ENCODE measurements at places on chromosomes 3 and 15.

DNA sequence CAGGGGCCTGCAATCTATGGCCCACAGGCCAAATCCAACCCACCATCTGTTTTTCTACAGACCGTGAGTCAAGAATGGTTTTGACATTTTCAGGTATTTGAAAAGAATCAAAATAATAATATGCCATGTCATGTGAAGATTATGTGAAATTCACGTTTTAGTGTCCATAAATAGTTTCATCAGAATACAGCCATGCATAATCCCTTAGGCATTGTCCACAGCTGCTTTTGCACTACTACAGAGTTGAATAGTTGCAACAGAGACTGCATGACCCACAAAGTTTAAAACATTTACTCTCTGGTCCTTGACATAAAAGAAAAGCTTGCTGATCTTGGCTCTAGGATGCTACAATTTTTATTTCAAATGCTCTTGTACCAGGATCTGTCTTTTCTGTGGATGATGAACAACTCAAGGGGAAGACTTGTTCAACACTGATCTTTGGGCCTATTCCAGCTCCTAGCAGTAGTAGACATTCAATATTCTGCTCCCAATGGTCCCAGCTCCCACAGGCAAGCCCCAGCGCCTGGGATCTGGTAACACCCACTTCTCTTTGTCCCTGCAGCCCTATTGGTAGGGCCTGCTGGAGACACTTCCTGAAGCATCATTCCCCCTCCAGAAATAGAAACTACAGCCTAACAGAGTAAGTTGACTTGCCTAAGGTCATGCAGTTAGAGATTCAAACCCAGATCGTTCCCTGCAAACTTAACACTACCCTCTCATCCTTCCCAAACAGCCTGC lies 76.9 kb downstream of the MRPL46 start:
- no peak for DNase-seq

GRCh38 chr3:187150599-187150998 lies 11.3 kb upstream of the RPL39L start:
- DNase-seq, result no peak

DNA sequence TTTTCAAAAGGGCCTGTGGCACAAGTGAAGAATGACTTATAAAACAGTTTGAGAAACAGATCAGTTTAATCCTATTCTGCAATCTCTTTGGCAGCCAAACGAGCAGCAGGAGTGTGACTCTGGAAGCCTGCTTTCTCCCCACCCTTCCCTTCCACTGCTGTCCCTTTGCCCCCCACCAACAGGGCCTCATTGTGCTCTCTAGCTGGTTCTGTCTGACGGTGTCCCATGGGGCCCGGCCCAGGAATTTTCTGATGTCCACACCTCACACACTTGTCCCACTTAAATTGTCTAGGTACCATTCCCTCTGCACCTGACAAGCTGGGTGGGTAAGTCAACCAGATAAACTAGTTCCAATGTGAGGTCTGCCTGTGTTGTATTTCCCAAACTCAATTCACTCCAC lies 16.4 kb downstream of the SLCO2A1 start:
- no peak for DNase-seq

GRCh38 chr3:77254967-77255831 lies 215.3 kb downstream of the ROBO2 start:
- no peak for DNase-seq

DNA sequence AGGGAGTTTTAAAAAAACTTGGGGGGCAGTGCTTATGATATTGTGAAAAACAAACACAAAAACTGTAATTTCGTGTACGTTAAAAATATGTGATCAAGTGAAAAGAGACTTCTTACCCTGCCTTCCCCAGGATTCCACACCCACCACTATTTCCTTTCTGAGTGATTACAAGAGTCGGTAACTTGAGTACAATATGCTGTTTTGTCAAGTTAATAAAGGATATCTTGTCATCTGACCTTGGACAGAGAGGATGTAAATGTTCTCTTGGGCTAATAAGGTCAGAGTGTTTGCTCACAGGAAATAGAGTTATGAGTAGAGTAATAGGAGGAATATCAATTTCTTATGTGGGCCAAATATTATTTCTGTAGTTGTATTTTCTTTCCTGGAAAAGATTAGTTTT lies 68.1 kb downstream of the NOX5 start:
- DNase-seq, result no peak

- DNase-seq, result no peak
Observed at GRCh38 chr3:109118584-109118983, 650 bp upstream of the MORC1 start.

GRCh38 chr15:65525622-65526021 lies 4.6 kb upstream of the HACD3 start:
- DNase-seq, result no peak

DNA sequence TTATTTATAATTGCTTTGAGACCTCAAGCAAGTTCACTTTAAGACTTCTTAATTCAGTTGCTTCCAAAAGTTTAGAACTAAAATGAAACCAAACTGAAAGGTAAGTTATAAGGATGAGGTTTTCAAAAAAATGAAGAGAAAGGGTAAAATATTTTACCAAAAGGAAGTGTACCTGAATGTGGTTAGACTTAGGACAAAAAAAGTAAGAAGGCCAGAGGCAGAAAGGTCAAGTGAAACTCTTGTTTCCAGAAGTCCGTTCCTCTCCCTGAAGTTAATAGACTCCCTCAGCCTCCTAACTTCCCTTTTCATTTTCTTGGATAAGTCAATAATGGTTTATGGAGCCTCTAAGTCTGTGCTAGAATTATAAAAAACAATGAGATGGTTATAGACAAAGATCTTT lies 16.6 kb downstream of the BTLA start:
- no peak for DNase-seq

- no peak for DNase-seq
Observed at GRCh38 chr3:184765047-184765729, 46.8 kb upstream of the VPS8 start.

GRCh38 chr15:67611370-67612369 lies 69.2 kb downstream of the MAP2K5 start:
- DNase-seq, result no peak

DNA sequence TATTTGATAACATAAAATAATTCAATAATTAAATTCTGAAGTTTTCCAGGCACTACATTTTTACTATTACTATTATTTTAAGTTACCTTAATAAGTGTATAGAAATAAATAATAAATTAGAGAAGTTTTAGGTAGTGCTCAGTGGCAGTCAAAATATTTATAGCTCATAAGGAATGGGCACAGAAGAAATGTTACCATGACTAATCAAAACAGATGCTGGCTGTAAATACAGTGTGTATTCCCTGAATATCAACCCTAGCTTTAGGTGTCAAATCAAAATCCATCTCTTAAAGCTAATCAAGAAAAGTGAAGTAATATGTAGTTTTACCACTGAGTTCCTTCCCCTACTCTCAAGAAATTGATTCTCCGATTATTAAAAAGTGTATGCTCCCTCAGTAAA lies 35.5 kb downstream of the ZBTB20 start:
- DNase-seq, result no peak

DNA sequence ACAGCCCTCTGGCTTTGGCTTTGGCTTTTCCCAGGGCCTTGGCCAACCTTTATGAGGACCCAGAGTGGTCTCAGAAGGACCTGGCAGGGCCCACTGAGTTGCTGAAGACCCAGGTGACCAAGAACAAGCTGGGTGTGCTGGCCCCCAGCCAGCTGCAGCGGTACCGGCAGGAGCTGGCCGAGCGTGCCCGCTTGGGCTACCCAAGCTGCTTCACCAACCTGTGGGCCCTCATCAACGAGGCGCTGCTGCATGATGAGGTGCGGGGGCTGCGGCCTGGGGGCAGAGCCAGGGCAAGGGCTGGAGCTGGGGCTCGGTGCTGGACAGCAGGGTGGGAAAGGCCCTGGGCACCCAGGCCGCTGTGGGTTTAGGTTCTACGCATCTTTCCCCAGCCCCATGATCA lies 6.2 kb downstream of the PLA2G4B start:
- no peak for DNase-seq

DNA sequence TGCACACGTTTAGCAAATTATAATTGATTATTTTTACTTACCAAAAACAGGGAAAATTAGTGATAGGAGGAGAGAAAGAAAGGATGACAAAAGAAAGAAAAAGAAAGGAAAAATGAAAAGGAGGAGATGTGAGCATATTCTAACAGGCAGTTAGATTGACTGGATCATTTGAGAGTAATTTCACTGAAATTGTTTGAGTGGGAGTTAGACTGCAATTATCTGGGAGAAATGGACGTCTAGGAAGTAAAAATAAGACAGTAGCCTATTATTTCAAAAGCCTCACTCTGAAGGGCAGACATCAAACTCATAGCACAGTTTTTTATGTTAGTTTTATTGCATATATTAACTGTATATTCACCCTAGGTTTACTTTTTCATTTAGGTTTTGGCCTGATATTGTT lies 272.8 kb upstream of the POU1F1 start:
- no peak for DNase-seq

DNA sequence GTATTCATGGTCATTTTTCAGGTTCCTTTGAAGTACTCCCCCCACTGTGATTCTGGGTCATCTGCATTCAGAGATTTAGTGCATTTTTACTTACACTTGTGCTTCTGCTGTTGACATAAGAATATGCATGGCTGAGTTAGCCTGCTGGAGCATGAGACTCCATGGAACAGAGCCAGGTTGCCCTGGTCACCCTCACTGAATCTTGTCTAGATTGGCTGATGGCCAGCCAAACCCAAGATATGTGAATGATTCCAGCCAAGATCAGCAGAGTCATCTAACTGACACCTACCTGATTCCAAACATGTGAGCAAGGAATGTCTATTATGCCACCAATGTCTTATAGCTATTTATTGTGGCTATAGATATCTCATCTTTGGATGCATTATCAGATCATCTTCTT lies 25.1 kb downstream of the DTWD1 start:
- DNase-seq, result no peak

DNA sequence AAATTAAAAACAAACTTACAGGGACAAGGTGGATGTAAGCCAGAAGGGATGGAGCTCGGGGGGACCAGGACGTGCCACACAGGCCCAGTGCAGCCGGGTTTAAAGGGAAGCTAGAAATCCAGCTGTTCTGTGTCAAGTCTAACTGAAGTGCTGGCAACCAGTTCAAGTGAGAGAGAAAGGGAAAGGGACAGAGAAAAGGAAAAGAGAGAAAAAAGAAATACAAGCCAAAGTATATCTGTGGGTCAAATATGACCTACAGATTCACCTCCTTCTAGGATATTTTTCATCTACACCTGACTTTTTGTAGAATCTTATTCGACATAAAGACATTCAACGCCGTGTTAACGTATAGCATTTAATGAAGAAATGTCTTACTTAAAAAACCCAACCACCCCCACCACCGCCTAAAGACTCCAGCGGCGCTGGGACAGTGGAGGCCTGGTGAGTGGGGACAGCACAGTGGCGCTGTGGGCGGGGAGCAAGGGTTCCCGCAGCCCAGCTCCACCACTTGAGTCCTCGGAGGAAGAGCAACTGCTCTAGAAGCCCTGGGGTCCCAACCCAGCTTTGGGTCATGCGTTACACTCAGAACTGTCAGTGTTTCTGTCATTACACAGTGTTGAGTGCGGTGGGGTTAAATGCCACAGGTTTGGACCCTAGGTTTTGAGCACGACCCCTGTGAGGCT lies 62.3 kb downstream of the CHSY1 start:
- DNase-seq, result no peak

DNA sequence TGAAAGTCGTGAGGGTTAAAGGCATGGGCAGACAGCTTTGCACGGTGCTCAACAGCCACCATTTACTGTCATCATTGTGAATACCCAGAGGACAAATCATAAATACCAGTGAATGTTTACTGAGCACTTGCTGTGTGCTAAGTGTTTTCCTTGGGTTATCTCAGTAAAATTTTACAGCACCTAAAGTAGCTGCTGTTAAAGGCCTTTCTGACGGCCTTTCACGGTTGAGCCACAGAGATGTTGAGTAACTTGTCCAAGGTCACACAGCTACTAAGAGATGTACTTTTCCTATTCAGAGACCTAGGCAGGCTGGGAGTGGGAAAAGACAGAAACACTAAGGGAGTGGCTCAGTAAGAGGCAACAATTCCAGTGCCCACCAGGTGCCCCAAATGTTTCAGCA lies 393 bp upstream of the CPNE9 start:
- DNase-seq, result no peak

GRCh38 chr15:47987908-47988532 lies 132.8 kb upstream of the SLC24A5 start:
- no peak for DNase-seq

GRCh38 chr15:100642213-100642949 lies 40.0 kb downstream of the ASB7 start:
- no peak for DNase-seq

- no peak for DNase-seq
Observed at GRCh38 chr15:77599899-77600298, 32.8 kb downstream of the LINGO1 start.

GRCh38 chr3:45509768-45510129 lies 84.8 kb upstream of the LIMD1 start:
- no peak for DNase-seq

DNA sequence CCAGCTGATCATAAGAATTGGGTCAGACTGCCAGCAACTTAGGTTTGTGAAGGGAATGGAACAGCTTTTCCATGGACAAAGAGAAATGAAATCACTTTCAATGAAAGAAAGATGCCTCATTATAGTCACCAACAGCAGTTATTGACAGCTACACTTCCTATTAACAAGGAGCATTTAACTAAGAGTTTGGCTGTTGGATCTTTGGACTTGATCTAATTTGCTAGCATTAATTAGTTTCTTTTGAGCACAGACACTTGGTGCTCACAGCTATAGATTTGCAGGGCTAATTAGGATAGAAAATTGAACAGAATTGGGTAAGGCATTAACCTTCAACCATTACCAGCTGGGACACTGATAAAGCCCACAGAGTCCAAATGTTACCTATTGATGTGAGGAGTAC lies 24.2 kb downstream of the CMC1 start:
- DNase-seq, result no peak

GRCh38 chr15:84079885-84080777 lies 155.4 kb upstream of the GOLGA6L4 start:
- no peak for DNase-seq

DNA sequence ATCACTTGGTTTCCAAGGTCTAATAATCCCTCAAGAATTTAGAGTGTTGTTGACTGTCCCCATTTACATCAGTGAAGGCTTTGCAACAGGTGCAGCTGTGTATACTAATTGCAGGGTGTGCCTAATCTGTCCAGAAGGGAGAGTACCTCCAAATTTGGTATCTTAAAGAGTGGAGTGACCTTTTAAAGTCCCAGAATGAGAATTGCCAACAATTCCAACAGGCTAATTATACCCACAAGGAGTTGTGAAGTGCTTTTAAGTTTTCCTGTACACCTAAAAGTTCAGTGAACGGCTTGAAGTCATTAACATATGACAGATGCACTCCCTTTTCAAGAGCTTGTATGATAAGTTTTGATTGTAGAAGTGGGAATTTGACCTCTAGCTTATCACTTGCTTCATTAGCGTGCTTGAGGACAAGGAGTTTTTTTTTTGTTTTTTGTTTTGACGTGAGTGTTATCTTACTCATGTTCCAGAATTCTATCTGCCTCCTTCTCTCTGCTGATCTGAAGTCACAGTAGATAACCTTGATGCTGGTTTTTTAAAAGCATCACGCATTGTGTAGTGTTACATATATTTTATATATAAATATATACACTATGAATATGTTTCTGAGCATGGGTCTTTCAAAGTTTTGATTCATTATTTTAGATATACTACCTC lies 26.3 kb downstream of the CDIN1 start:
- DNase-seq, result no peak

- DNase-seq, result no peak
Observed at GRCh38 chr3:36521007-36521379, 140.7 kb downstream of the STAC start.

- no peak for DNase-seq
Observed at GRCh38 chr3:76576201-76576600, 463.7 kb upstream of the ROBO2 start.
